ENCODE measurements at places on chromosomes 5 and 9.

- DNase-seq: no peak
Observed at GRCh38 chr5:125554355-125554754, 807.9 kb upstream of the ZNF608 start.

GRCh38 chr5:72465066-72465465 is 42.1 kb downstream of the ZNF366 start:
- DNase-seq: no peak

DNA sequence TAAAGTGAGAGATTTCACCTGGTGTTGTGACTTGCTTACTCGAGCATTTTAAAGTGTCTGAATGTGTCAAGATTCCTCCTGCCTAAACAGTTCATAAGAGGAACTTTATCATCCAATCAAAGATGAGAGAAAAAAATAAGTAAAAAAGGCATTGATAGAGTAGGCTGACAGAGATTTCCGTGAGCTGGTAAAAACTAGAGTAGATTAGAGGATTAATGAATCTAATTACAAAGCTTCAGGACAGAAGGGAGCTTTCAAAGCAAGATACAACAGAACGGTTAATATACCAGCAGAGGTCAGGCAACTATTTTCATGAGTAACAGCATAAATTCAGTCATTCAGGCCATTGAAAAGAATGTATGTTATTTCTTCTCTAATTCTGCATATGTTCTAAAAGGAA is 91.5 kb downstream of the ADAMTS6 start:
- no peak for DNase-seq

GRCh38 chr5:133950821-133951612 is 17.4 kb downstream of the C5orf15 start:
- no peak for DNase-seq

GRCh38 chr9:86500031-86500430 is 145.8 kb upstream of the TUT7 start:
- no peak for DNase-seq

DNA sequence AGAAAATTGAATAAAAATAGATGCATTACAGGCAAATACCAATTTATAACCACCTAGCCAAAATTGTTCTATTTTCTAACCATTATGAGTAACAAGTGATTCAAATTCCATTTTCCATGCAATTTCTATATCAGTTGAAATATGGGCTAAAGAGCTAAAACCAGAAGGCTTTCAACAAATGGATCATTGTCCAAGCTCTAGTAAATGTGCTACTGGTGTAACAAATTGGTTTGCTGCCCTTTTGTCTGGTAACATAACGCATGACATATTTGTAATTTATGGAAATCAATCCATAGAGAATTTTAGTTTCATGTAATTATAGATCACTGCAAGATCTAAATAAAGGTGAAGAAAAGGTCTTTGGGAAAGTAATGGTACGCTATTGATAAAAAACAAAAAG is 708.0 kb upstream of the GRAMD2B start:
- DNase-seq: no peak

DNA sequence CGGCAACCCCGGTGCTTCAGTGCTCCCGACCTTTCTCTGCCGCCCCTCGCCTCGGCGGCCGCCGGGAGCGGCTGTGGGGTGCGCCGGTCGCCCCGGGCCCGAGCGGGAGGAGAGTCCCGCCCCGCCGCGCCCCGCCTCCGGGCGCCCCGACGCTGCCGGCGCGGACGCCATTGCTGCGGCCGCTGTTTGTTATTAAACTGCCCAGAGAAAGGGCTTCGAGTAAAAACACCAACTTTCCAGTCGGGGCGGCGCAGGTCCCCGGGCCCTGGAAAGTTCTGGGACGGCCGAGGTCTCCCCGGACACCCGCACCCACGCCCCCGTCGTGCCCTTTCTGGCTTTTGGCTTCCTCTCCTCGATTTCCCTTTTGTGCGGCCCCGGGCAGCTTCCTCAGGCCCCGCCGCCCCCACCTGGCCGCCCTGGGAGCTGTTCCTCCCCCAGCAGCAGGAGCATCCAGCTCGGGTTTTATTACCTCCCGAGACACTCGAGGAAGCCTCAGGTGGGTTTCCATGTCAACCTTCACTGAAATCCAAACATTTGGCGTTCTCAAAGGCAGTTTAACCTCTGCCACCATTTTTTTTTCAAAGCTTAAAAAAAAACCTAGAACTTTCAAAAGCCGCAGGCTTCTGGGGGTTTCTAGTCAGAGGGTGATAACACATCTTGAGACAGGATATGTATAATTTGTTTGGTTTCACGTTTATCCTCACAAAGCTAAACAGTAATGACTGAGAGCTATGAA is 334.4 kb downstream of the CWC27 start:
- DNase-seq: peak; percentile 54

DNA sequence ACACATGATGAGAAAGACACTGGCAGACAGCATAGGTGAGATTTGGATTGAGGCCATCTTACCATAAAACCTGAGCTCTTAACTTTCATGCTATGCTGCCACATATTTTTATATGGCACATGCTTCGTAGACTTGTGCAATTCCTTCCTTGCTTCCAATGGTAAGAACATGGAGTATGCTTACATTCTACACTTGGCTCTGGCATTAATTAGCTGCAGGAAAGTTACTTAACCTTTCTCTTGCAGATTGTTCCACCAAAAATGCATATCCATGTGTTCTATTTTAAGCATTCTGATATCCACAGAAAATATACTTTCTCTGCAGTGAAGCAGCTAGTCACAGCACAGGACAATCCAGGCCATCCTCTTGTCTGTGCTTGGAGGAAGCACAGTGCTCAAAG is 119.4 kb downstream of the MPDZ start:
- DNase-seq: no peak

GRCh38 chr5:91850031-91850430 is 466.9 kb upstream of the ARRDC3 start:
- no peak for DNase-seq

DNA sequence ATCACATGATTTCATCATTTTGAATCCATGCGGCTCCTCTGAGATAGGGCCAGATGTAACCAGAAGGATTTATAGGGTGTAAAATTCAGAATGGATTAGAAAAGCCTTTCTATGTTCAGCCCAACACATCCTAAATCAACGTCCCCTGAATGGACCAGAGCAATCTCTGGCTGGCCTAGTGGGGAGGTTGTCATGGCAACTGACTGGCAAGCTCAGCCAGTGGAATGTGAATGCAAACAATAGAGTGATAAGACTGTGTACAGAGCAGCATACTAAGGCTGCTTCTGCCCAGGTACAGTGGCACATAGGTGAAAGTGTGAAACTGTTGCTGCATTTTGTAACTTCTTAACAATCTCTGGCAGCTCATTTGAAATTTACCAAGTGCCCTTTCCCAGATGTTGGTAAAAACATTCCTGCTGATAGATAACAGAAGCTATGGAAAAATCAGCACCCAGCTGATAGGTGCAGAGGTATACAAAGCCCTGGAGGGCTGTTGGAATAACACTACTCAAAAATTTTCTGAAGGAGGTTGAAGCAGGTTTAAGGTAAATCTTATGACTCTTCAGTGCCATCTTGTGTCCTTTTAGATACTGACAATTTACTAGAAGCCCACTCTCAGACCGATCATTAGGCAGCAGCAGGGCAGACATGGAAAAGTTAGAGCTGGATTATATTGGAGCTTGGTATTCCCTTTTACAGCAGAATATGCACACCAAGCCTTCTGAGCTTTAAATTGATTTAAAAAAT is 267.2 kb downstream of the RAB3C start:
- DNase-seq: peak; percentile 15

GRCh38 chr9:93892748-93893147 is 62.4 kb downstream of the BARX1 start:
- DNase-seq: no peak

DNA sequence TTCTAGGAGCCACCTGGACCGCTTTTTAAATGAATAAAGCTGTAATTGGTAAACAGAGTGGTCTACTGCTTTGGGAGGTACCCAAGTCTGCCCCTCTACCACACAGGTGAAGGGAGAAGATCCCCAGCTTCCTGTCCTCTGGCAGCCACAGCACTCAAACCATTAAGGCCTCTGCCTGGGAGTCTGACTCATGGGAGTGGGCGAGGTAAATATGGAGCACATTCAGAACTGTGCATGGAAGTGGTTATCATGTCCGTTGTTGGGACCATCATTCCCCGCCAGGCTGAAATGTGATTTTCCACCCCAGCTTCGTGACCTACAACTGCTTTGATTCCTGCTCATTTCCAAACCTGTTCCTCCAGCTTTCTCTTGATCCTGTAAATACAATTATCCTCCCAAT is 59.5 kb upstream of the ALDH1B1 start:
- no peak for DNase-seq

- DNase-seq: peak; percentile 63
Observed at GRCh38 chr5:154038261-154038706, 426 bp downstream of the FAM114A2 start.

DNA sequence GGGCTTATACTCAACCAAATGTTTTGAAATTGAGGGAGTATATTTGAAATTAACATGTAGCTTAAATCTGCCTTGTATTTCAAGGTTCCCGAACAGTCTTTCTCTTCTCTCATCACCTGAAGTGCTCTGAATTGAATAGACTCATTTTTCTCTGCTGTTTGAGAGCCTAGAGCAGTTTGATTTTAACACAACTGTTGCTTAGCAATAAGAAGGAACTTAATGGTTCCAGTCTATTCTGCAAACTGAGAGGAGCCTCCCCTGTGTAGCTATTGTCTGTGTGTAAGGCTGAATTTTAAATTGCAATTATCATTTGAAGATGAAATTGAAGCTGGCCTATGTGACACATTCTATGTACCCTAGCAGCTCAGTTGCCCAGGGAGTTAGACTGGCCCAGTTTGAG is 87.1 kb upstream of the CKMT2 start:
- DNase-seq: no peak

GRCh38 chr5:68046445-68046844 is 169.1 kb upstream of the PIK3R1 start:
- DNase-seq: no peak

DNA sequence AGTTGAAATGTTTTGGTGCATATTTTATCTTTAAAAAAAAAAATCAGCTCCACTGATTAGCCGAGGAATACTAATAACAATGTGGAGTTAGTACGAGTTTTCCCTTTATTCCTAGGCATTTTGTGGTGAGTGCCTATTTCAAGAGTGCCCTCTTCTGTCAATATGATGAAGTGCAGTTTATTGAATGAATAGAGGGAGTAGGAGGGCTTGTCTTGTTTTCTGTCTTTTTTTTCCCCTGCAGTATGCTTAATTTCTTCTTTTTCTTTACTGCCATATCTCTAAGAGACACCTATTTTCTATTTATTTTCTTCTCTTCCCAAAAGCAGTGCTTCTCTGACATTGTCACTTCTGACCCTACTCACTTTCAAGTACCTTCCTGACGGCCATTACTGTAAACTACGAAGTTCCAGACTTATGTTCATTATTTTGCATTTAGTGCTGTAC is 169.6 kb upstream of the PITX1 start:
- no peak for DNase-seq

- no peak for DNase-seq
Observed at GRCh38 chr5:1243487-1244130, 18.4 kb downstream of the SLC6A18 start.

GRCh38 chr9:35533398-35533797 is 43.5 kb downstream of the RUSC2 start:
- no peak for DNase-seq

GRCh38 chr9:74858751-74859414 is 28.8 kb downstream of the TRPM6 start:
- peak; percentile 62 for DNase-seq

GRCh38 chr5:1961952-1962595 is 79.3 kb upstream of the IRX4 start:
- no peak for DNase-seq

GRCh38 chr5:38533286-38534155 is 22.9 kb downstream of the LIFR start:
- DNase-seq: no peak

DNA sequence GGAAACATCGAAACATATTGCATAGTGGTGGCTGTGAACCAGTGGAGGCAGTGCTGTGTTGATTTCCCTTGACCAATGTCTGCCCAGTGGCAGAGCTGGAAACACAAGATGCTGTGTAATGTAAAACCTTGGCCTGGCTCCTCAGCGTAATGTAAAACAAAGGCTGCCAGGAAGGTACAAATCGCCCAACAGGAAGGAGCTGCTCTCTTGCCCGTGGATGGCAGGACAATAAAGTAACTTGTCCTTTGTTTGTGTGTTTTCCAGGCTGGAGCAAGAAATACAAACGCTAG is 143.4 kb downstream of the PALM2AKAP2 start:
- DNase-seq: no peak

DNA sequence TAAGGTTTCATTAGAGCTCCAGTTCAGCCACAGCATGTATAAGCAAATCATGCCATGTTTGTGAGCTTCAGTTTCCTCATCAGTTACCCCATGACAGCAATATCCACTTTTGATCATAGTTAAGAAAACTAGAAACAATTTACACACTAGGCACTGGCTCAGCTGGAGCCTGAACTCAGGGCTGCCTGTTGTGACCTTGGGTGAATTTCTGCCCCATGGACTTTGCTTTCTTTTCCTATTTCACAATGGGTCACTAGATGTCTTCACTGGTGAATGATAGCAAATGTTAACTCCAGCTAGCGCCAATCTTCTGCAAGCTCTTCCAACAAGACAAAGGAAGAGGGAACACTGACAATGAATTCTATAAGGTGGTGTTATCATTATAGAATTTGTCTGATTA is 233.3 kb upstream of the TRIM32 start:
- no peak for DNase-seq

DNA sequence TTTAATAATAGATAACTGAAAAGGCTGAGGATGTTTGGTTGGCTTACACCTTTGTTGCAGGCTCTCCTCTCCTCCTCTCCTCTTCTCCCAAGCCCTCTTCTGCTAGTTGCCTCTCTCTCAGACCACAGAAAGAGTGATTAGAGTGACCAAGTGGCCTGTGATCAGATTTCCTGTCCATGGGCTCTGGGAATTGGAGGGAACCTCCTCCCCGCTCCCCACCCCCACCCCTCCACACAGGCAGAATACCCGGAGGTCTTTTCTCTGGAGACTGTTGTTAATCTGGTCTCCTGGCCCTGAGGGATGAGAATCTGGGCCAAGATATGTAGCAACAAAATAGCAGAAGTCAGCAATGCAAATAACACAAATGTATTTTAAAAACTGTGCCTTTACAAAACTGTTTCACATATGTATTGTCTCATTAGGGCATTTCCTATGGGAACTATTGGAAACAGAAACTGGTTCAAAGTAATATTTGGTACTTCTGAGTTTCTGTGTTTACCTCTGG is 361.3 kb downstream of the NR2F1-AS1 start:
- no peak for DNase-seq

GRCh38 chr5:81728301-81728700 is 22.6 kb downstream of the SSBP2 start:
- no peak for DNase-seq

DNA sequence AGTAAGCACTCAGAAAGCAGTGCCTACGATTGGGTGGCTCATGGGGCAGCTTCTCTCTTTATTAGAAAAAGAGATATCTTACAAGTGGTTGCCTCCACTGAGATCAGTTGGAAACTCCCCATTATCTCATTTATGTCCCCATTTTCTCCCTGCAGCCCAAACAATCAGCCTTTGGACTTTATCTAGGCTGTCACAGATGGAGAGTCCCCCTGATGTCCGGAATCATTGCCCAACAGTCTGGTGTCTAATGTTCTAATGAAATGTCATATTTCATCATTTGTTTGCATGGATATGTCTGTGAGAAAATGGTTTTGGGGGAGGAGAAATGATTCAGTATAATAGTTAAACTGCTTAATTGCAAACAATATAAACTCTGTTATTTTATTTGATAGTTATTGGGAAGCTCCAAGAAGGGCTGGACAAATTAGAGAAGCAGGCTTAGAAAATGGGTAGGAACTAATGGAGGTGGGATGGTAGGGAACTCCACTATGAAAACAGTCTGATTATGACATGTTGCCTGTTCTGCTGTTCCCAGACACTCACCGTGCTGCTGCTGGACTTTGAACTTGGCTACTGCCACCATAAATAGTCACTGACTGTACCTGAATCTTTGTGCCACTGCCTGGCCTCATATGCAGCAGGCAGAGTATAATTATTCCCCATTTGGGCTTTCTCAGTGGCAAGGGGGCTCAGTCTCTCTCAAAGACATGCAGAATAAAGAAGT is 38.3 kb upstream of the SMAD5 start:
- no peak for DNase-seq

All from activated CD4-positive, alpha-beta T cell treated with anti-CD3 and anti-CD28 coated beads, Interleukin-10, Interleukin-2, amounts not matched to agents 100 ng/mL and 50 ng/mL, durations not matched to agents 16 hours and 8 hours (primary cell).